ENCODE measurements at places on chromosomes 11 and 22.
A peak's percentile ranks its signal among the peaks of the same experiment; 100 is the strongest.

DNA sequence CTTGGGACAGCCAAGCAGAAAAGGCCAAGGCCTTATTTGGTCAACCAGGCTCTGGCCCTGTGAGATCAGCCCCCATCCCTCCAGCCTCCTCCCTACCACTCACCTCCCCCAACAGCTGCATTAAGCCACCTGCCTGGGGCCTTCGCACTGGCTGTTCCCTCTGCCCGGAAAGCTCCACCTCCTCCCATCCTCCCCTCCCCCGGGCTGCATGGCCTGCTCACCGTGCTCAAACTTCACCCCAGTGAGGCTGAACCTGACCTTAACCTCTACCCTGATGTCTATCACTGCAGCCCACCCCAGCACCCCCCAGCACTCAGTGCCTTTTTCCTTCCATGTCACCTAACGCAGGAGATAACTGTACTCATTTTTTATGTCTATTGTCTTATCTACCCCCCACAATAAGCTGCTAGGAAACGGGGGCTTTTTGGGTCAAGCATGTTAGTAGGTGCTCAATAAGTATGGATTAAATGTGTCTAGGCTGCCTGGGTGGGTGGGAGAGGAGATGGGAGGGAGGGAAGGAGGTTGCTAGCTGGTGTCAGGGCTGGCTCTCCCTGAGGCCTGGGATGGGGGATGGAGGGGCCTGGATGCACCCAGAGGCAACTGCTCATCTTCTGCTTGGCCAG, 912 bp downstream of the PTPRCAP start:
- peak; percentile 45 for DNase-seq

DNA sequence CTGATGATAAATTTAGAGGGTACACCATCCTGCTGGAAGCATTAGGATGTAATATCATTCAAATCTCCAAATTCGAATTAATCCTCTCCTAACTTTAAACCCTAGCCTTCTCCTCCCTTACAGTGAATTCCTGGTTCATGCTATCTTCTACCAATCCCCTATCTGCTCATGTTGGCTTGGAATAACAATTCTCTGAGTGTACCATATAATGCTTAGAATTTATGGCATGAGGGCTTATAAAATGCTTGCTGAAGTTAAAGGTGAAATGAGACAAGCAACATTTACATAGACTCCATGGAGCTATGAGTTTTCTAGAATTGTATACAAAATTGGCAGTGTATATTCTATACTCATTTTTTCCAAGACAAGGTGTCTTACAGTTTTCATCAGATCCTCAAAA, 79.3 kb downstream of the C2CD3 start:
- DNase-seq: no peak

DNA sequence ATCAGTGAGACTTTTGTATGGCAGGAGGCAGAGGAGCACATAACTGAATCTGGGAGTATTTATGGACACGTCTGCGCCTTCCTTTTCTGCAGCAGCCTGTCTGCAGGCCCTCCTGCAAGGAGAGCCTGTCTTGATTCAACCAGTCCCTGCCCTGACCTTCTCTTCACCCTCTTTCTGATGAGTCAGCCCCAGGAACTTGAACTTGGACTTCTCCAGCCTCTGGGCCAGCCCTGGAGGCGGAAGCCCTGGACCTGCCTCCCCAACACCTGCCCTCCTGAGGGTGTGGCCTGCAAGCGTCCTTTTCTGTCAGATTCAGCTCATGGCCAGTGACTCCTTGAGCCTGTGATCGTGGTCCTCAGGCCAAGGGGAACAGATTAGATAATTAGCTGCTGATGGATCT, 20.0 kb downstream of the DAGLA start:
- no peak for DNase-seq

GRCh38 chr11:46676436-46677158, 23.8 kb downstream of the ARHGAP1 start:
- no peak for DNase-seq

GRCh38 chr22:45996241-45997076, 19.5 kb upstream of the WNT7B start:
- DNase-seq: no peak

All from activated CD4-positive, alpha-beta T cell treated with anti-CD3 and anti-CD28 coated beads, Interleukin-2, amount 50 U/mL, for 4 hours (primary cell).